ENCODE measurements at places on chromosomes 3 and 15. TPM values are rescaled to one million over a fixed set of nuclear protein-coding genes. Genes with fewer than 3 reads are reported as not detected.
A peak's percentile ranks its signal among the peaks of the same experiment; 100 is the strongest.

GRCh38 chr3:61111825-61112224, 139.4 kb downstream of the FHIT start:
- no peak for DNase-seq

DNA sequence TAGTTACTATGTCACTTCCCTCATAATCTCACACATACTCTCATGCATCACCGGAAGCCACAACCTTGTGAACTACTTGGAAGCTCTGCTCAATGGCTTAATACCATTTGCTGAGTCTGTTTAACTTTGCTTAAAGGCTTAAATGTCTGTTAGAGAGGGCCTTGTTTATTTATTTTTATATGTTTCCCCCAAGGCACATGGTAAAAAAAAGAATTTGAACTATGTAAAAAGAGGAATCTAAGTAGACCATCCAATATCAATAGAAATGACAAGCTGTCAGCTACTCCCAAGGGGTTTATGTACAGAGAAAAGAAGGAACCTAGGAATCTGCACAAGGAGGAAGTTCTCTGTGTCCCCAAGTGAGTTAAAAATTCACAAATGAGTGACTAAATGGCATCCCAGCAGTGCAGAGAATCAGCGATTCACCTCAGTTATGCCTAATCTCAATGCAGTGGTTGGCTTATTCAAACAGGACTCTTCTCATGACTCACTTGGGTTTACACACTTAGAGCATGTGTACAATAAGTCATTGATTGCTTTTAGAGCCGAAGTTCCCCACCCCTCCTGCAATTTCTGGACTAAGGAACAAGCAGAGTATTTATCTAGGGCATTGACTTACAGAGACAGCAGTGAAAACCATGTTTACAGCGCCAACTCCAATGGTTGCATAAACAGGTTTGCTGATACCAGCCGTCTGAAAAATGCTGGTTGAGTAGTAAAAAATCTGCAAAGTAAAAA, 24.4 kb downstream of the SLC2A2 start:
- no peak for DNase-seq

DNA sequence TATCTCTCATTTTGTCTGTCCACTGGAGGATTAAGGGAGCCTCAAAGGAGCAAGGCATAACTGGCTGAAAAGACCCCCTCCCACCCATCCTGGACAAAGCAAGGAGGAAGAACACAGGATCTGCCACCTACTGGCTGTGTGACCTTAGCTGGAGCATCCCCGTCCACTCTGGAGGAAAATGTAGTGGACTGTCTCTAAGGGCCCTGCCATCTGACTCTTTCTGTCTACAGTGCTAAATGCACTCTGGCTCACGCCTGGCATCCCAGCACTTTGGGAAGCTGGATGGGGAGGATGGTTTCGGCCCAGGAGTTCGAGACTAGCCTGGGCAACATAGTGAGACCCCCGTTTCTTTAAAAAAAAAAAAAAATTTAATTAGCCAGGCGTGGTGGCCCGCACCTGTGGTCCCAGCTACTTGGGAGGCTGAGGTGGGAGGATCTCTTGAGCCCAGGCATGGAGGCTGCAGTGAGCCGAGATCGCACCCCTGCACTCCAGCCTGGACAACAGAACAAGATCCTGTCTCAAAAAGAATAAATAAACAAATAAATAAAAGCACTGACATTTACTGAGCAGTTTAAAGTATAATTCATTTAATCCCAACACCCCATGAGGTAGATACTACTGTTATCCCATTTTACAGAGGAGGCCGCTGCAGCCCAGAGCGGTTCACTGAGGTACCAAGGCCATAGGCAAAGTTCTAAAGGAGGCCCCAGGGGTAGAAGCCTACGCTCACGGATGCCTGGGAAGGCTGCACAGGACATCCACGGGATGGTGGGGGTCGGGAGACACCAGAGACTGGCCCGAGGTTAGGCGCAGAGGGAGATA, 1.1 kb downstream of the TBC1D2B start:
- peak; percentile 18 for DNase-seq

DNA sequence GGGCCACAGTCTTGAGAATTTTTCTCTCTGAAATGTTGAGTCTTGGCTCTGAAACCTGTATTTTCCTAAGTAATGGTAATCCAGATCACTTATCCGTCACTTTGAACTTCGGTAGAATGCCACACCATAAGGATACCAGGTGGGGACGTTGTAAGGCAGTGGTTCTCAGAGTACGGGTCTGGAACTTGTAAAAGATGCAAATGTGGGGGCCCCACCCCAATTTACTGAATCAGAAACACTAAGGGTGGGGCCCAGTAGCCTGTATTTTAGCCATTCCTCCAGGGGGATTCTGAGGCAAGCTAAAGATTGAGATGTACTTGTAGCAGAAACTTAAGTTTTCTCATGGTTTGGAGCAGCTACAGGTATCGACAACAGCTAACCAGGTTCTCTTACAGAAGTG, 555.3 kb downstream of the FOXP1 start:
- DNase-seq, result no peak

- no peak for DNase-seq
Observed at GRCh38 chr3:120171134-120171873, 77.1 kb upstream of the GSK3B start.

DNA sequence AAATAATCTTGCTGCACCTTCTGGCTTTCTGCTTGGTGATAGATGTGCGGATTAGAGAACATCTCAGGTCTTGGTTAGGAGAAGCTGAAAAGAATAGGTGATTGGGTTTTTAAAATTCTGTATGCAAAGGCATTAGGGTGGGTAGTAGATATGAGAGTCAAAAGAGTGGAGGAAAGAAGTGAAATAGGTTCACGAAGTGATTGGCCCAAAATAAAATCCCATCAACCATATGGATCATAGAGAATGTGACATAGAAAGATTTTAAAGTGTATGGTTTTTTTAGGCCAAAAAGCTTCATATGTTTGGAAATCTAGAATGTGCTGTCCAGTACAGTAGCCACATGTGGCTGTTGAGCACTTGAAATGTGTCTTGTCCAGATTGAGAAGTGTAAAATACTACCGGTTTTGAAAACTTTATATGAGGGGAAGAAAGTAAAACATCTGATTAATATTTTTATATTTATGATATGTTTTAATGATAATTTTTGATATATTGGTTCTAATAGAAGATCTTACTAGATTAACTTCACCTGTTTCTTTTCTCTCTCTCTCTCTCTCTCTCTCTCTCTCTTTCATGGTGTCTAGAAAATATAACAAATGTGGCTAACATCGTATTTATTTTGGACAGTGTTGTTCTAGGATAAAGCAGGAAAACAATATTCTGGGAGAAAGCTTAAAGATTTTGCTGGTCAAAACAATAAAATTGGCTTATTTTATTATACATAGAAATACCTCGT, 2.9 kb downstream of the MBNL1 start:
- no peak for DNase-seq

DNA sequence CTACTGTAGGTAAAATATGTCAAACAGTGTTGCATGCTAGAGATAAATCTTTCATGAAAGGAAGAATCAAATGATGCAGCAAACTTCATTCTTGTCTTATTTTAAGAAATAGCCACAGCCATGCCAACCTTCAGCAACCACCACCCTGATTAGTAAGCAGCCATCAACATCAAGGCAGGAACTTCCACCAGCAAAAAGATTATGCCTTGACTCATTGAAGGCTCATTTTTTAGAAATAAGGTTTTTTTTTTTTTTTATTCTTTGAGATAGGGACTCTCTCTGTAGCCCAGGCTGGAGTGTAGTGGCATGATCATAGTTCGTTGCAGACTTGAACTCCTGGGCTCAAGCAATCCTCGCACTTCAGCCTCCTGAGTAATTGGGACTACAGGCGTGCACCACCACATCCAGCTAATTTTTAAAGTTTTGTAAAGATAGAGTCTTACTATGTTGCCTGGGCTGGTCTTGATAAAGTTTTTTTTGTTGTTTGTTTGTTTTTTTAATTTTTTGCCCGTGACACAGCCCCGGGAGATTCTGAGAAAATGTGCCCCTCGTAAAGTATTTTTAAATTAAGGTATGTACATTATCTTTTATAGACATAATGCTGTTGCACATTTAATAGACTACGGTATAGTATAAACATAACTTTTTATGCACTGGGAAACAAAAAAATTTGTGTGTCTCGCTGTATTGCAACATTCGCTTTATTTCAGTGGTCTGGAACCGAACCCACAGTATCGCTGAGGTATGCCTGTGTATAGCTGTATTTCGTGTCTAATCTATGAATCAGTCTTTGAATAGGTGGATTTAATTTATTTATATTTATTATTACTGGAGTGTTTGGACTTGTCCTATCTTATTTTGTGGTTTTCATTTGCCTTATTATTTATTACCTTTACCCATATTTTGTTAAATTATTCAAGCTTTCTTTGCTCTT, 23.3 kb downstream of the SNRK start:
- no peak for DNase-seq

DNA sequence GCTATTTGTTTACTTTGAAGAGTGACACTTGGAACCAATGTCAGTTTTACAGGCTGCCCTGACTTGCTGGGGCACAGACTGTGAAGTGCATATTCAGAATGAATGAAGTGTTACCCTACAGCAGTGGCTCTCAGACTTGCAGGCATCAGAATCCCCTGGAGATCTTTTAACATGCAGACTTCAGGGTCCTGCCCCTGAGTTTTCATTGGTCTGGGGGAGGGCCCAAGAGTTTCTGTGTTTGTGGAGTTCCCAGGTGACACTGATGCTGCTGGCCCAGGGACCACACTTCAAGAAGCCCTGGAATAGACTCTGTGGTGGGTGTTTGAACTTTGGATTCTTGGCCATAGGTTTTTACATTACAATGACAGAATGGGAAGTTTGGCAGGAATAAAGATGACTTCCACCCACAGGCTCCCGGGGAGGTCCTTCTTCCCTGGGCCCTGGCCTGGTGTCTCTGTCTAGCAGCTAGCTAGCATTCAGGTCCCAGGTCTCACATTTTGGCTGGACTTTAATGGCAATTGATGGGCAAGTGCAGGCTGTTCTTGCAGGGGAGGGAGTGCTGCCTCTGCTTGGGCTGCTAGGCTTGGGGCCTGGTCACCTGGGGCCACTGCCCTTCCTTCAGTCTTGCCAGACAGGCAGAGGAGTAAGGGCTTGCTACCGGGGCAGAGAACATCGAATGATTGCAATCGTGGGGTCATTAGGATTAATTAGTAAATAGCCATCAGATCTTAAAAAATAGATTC, 149.0 kb downstream of the APBA2 start:
- DNase-seq, result no peak

DNA sequence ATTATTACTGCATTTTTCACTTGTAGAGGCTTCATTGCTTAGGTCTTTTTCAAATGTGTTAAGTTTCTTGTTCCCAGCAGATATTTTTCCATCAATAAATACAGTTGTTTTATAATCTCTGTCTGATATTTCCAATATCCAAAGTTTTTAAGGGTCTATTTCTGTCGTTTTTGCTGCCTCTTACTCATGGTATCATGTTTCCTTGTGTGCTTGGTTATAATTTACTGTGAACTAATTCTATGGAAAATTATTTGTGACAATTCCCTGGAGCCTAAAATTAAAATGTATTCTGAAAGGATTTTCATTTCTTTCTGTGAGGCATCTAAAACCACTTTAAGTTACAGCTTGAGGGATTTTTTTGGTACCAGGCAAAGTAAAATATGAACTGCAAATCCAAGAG, 17.5 kb downstream of the TBC1D5 start:
- DNase-seq, result no peak

DNA sequence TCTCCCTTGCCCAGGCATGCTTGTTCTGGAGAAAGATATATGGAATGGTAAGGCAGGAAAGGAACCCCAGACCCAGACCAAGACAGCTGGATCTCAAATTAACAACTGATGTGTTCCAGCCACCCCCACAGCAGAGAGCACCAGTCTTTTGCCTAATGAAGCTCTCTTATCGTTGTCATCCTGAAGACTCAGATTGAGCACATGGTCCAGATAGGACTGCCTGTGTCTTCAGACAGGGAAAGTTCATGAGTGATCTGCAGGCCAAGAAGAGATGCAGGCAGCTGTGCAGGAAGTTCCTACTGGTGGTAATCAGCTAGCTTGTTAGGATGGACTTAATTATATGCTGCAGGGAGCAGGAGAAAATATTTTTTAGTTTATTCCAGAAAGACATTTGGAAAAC, 53.3 kb downstream of the PPP2R3A start:
- DNase-seq, result no peak

GRCh38 chr3:133509488-133509887, 64.0 kb upstream of the CDV3 start:
- DNase-seq, result no peak

DNA sequence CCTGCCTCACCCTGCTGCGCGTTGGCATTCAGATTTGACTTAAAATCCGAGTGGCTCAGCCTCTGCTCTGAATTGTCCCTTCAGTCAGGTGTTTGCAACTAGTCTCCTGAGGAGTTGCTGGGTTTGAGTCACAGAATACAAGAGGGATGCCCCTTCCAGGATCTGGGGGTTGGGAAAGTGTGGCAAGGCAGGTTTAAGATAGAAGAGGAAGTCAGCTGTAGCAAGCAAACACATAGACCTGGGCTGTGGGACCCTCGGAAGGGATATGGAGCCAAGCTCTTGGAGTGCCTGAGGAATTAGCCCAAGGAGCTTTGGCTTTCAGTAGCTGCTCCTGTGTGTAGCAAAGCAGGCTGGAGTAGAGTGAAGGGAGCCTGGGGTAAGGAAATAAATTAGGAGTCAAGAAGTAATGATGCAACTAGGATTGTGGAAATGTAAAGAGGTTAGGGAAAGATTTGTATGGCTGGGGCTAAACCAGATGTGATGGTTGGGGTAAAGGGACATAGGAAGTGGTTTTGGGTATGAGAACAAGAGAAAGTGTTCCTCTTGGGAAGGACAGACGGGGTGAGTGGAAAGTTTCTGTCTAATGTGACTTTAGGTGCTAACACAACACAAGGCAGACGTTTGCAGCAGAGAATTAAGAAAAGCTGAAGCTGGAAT, 41.2 kb downstream of the RAB7A start:
- DNase-seq, result no peak

DNA sequence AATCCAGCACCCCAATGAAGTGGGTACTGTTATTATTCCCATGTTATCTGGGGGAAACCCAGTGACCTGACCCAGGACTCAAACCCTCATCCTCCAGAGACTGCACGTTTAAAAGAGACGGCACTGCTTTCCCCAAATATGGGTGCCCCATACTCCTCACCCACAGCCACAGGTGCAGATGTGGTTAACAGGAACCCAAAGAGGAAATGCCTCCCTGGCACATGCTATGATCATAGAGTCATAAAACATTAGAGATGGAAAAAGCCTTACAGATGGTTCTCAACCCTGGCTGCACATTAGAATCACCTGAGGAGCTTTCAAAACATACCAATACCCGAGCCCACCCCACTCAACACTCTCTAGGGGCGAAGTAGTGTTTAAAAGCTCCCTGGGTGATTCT, 111.5 kb downstream of the SEMA5B start:
- no peak for DNase-seq

- DNase-seq, result no peak
Observed at GRCh38 chr3:72290859-72291638, 506.1 kb upstream of the PROK2 start.

The ZBED2 gene
- total RNA-seq, result not detected

The GMNC gene
- total RNA-seq, result not detected

The CELF6 gene
- total RNA-seq, result 4.9 TPM

The ROBO2 gene
- 1.1 TPM for total RNA-seq

The TFRC gene
- total RNA-seq, result 261 TPM

The TUSC7 gene
- total RNA-seq, result not detected

The FRMD5 gene
- 0.37 TPM for total RNA-seq

The HDAC11 gene
- total RNA-seq, result 22.2 TPM

The CCDC54 gene
- total RNA-seq, result not detected

The RTP3 gene
- total RNA-seq, result not detected

The MORC1 gene
- total RNA-seq, result not detected
